ENCODE measurements at places on chromosomes 4 and X.

- no peak for DNase-seq
These were observed 10.1 kb upstream of the CPLX1 start for GRCh38 chr4:836003-836511.

DNA sequence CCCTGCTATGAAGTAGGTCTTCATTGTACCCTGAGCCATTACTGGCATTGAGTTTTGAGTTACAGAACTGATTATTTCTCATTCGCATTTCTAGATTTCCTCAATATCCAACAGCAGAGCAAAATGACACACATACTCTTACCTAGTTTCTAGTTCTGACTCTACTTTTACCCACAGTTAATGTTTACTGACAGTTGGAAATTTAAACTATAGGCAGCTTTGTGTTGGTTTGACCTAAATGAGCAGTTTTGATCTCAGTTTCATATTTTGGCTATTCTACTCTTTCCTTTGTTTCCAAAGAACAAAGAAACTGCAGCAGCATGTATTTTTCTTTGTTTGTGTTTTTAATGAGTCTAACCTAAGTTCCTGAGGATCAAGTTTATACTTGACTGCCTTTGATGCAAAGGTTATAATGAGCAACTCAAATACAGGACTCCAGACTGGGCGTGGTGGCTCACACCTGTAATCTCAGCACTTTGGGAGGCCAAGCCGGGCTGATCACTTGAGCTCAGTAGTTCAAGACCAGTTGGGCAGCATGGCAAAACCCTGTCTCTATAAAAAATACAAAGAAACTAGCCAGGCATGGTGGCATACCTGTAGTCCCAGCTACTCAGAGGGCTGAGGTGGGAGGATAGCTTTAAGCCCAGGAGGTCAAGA is 30.4 kb downstream of the TXK start:
- no peak for DNase-seq

DNA sequence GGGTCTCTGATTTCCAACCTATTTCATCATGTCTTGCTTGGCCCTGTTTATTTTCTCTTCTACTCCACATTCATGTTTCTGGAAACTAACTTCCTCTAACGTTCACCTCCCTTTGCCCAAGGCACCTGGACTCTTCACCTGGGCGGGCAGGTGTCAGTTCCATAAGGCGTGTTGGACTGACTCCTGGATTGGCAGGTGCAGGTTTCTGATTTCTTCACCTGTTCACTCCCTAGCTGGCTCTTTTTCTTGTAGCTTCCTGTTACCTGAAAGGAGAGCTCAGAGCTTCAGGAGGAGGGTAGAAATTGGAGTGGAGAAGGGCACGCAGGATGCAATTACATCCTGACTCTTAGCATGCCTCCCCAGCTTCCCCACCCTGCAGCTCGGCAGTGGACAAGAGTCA is 350.8 kb upstream of the KLF3 start:
- no peak for DNase-seq

DNA sequence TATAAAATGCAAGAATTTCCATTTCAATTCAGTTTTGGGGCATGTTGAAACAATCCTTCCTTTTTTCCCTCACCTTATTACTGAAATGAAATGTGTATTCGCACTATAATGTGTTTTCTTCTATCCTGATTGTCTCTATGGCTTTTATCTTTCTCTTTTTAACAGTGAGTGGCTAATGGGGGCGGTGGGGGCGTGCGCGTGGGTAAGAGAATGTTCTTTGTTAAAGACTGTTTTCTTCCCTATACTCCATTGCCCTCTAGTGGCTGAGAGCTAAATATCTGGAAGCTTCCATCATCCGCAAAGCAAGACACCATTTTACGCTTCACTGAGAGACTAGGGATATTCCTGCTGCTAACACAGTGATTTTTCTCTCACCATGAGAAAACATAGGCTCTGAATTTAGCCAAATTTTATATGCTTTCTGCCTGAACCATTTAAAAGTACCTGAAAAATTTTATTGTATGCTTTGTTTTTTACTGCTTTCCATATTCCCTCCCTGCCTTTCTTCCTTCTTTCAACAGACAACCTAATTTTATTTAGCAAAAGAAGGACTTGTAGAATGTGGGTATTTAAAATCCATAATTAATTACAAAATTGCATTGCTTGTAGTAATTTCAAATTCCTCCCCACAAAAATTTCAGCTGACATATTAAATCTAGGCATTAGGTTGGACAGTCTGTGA is 194.0 kb downstream of the GASK1B start:
- no peak for DNase-seq

- no peak for DNase-seq
These were observed 335.9 kb upstream of the AR start for GRCh38 chrX:67207912-67208311.

- DNase-seq, result no peak
These were observed 3.7 kb upstream of the UGT2A1 start for GRCh38 chr4:69656653-69657158.

Measured in stimulated activated CD8-positive, alpha-beta memory T cell treated with anti-CD3 and anti-CD28 coated beads, Interleukin-15, amount 100 ng/mL, for 24 hours (primary cell).